ENCODE measurements at places on chromosomes 2 and 18.

GRCh38 chr2:157900203-157900602 lies 24.1 kb upstream of the ACVR1 start:
- DNase-seq: no peak

DNA sequence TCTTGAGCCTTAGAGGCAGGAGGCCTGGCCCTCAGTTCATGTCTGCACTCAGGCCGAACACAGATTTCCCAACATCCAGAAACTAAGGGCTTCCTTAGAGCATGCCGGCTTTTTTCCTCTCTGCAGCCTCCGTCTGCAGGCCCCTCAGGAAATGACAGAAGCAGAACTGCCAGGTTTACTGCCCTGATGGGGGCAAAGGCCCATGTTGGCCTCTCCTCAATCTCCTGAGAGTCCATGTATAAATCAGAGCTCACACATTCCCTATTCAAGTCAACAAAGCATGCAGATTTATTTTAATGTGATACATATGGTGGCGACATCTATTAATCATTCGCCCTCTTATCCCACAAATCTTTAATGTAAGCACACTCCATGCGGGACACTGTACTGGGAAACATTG lies 475.6 kb upstream of the HS6ST1 start:
- no peak for DNase-seq

DNA sequence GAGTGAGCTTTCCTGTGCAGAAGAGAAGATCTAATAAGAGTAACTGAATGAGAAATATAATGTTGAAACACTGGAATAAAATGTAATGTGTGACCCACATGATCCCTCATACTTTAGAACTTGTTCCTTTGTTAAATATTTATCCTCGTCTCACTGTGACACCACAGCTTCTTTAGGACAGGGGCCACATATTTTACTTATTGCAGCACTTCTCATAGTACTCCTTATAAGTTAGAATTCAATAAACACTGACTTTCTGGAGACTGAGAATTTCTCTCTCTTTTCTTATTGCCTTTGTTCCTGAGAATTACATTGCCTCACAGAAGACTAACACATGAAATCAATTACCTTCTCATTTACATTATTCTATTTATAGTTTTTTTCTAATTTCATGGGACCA lies 1234.6 kb upstream of the CHAC2 start:
- no peak for DNase-seq

DNA sequence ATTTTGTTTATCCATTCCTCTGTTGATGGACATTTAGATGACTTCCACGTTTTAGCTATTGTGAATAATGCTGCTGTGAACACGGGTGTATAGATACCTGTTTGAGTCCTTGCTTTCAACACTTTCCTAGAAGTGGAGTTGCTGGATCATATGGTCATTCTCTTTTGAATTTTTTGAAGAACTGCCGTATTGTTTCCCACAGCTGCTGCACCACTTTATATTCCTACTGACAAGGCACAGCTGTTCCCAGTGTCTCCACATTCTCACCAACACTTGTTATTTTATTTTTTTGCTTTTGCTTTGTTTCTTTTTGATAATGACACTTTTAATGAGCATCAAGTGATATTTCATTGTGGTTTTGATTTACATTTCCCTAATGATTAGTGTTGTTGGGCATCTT lies 41.4 kb upstream of the KCNJ13 start:
- no peak for DNase-seq

- DNase-seq: no peak
Measured at GRCh38 chr2:239864247-239865058, 160.7 kb downstream of the NDUFA10 start.

- DNase-seq: no peak
Measured at GRCh38 chr2:60351802-60352201, 201.7 kb downstream of the BCL11A start.
